Natural killer cell (primary cell): ENCODE measurements at places on chromosomes 11 and 22.
A peak's percentile ranks its signal among the peaks of the same experiment; 100 is the strongest.

DNA sequence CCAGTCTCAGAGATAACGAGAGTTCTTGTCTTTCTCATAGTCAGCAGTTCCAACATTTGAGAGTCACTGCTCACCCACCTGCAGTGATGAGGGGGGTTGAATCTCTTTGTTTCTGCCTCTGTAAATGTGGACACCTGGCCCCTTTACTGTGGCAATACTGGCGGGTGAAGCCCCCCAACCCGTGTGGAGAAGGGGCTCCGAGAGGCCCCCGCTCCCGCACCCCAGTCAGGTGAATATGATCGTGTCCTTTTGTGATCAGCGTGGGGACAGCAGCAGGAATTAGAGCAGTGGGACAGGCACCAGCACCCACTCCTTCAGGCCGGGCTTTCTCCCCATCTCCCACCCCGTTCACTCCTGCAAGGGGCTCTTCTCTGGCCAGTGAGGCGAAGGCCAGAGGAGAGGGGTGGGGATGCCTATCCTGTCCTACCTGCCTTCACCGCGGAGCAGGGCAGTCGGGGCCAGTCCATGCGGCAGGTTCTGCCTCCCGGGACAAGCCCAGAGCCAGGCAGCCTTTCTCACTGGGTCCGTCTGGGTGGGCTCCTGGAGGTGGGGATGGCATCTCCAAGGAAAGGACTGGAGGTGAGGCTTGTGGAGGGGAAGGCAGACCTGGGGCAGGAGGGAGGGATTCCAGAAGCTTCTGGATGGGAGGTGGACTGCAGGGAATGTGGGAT, 12.7 kb upstream of the CELSR1 start:
- no peak for DNase-seq
- H3K36me3 ChIP-seq, result no peaks in the 10 kb centered on the region
- no peaks in the 10 kb centered on the region for H3K27me3 ChIP-seq
- no peaks in the 10 kb centered on the region for H3K4me1 ChIP-seq

DNA sequence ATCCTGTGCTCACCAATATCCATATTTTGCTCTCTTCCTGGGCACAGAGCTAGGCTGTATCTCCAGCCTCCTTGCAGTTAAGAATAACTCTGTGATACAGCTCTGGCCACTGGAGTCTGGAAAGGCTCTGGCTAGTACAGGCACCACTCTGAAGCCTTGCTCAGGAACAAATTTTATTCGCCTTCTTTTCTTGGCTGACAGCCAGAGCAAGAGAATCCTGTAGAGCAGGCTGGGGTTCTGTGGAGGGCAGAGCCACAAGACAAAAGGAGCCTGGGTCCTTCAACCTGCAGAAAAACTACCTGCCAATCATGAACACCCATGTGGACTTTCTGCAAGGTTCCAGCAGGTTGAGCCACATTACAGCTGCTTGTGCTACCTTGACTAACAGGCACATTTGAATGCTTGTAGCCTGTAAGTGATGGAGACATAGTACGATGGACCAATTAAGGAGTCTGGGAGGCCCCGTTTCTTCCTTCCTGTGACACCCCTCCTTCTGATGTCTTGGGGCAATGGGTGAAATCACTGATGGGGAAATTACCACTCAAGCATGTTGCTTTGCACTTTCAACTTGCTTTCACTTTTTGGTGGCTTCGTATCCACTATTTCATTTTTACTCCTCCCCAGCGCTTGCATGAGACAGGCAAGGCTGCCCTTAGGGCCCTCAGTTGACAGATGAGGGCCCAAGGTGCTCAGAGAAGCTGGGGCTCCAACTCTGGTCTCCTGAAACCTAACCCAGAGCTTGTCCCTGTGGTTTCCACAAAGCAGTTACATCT, 267.2 kb upstream of the SYN3 start:
- no peaks in the 10 kb centered on the region for H3K36me3 ChIP-seq
- no peak for DNase-seq
- no peak overlapping the region for H3K4me3 ChIP-seq
- H3K27me3 ChIP-seq, result no peaks in the 10 kb centered on the region
- peak overlapping the region; percentile 44 for H3K27ac ChIP-seq

DNA sequence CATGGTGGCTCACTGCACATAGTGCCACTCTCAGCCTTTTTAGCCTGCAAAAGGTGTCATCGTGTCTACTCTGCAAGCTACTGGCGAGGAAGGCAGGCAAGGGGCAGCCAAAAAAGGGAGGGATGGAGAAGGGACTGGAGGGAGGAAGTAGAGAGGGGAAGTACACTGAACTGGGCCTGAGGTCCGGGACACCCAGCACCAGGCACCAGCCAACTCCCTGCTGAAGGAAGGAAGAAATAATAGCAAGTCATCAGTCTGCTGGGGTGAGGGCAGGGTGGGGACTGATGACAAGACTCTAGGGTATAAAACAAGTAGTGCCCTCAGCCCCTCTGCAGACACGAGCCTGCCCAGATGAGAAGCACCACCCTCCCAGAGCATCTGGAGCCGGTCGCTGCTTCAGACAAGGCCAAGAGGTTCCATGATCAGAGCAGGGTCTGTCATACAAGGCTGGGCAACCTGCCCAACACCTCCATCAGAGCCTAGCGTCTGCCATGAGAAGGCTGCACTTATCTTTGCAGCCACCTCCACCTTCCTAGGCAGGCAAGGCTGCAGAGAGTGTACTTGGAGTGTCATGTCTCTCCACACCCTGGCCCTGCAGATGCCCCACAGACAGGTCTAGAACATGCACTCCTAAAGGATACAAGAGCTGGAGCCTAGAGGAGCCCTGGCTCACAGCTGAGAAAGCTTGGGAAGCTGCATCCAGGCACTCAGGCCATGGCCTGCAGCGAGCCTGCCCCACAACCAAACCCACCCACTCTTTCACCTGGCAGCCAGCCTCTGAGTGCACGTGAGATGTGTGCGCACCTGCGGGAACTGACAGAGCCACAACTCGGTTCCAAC, 9.0 kb upstream of the COMT start:
- H3K27me3 ChIP-seq, result no peaks in the 10 kb centered on the region
- DNase-seq, result no peak
- no peaks in the 10 kb centered on the region for H3K36me3 ChIP-seq
- H3K4me1 ChIP-seq, result no peaks in the 10 kb centered on the region

DNA sequence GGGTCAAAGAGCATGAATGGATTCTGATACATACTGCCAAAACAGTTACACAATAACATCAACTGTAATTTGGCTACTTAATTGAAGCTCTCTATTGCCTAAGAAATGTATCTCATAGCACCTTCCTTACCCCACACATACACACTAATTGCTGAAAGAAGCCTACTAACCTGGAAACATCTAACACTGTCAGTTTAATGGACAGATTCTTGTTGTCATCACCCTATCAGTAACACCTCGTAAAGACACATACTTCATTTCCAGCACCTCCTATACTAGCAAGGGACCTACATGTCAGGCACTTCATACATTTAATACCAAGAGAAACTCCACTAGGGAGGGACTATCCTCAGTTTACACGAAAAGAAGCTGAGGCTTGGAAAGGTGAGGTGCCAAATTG, 9.9 kb downstream of the NAP1L4 start:
- H3K4me1 ChIP-seq, result peaks cover 36% of the 10 kb centered on the region
- H3K36me3 ChIP-seq, result peaks cover 24% of the 10 kb centered on the region
- no peak overlapping the region for H3K4me3 ChIP-seq
- no peaks in the 10 kb centered on the region for H3K27me3 ChIP-seq

GRCh38 chr11:121767433-121767832, 314.7 kb upstream of the SORL1-AS1 start:
- no peaks in the 10 kb centered on the region for H3K4me1 ChIP-seq
- no peaks in the 10 kb centered on the region for H3K27me3 ChIP-seq
- H3K4me3 ChIP-seq, result no peak overlapping the region
- DNase-seq, result no peak
